NCI-H1105 treated with DMSO at 0.1 percent for 48 hours (cell line): ENCODE measurements at places on chromosomes 16 and 17.

DNA sequence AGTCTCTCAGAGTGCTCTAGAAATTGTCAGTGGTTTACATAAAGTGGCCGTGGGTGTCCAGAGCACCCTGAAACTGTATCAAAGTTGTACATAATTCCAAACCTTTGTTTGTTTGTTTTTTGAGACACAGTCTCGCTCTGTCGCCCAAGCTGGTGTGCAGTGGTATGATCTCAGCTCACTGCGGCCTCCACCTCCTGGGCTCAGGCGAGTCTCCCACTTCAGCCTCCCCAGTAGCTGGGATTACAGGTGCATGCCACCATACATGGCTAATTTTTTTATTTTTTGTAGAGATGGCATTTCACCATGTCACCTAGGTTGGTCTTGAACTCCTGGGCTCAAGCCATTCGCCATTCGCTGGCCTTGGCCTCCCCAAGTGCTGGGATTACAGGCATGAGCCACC lies 24.3 kb upstream of the ADGRG1 start:
- DNase-seq = no peak

- no peak for DNase-seq
Observed at GRCh38 chr17:52653014-52653413, 494.5 kb upstream of the CA10 start.

DNA sequence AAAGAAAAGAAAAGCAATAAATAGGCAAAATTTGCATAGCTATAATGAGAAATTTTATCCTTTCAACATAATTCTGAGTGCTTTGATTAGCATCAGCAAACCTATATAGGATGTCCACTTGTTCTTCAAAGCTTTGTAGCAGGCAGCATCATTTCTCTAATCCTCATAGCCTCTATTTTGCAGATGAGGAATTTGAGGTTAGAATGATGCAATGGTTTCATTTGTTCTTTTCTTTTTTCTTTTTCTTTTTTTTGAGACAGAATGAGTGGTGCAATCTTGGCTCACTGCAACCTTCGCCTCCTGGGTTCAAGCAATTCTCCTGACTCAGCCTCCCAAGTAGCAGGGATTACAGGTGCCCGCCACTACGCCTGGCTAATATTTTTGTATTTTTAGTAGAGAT lies 594.4 kb downstream of the TOX3 start:
- no peak for DNase-seq

- DNase-seq = no peak
Observed at GRCh38 chr17:73533127-73533526, 111.1 kb downstream of the SDK2 start.

GRCh38 chr17:82151106-82151957 lies 53.3 kb upstream of the FASN start:
- DNase-seq = no peak

DNA sequence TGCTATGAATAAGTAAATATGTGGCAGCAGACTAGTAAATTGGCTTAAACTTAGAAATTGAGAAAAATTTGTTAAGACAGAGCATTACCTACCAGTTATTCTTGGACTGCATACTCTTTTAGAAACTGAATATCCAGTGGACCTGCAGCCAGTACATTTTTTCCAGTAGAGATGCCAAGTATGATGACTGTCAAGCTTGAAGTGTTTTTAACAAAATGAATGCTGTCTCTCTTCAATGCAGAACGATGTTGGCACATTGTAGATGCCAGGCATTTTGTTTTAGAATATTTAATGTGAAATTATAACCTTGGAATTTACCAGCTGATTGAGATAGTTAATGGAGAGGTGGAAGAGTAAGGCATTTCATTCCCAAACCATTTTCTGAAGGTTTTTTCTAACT lies 52.5 kb downstream of the NFAT5 start:
- DNase-seq = no peak

- DNase-seq = no peak
Observed at GRCh38 chr17:81035521-81036196, 708 bp downstream of the BAIAP2 start.

GRCh38 chr16:66376577-66377305 lies 10.2 kb downstream of the CDH5 start:
- no peak for DNase-seq

DNA sequence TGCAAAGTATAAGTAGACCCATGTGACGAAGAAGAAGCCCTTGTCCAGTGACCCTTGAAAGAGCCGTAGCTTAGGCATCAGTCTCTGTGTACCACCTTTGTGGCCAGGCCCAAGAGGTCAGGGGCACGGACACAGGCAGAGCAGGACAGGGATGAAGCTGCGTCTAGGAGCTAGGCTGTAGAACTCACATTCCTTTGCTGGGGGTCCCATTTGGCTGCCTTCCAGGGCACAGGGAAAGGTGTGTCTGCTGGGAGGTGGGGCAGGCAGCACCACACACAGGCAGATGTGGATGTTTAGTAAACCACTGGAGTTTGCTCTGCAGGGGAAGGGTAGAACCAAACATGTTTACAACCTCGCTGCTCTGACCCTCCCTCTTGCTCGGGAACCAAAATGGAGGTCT lies 33.7 kb downstream of the HNF1B start:
- DNase-seq = no peak

GRCh38 chr17:76579281-76579680 lies 6.4 kb downstream of the ST6GALNAC2 start:
- no peak for DNase-seq

DNA sequence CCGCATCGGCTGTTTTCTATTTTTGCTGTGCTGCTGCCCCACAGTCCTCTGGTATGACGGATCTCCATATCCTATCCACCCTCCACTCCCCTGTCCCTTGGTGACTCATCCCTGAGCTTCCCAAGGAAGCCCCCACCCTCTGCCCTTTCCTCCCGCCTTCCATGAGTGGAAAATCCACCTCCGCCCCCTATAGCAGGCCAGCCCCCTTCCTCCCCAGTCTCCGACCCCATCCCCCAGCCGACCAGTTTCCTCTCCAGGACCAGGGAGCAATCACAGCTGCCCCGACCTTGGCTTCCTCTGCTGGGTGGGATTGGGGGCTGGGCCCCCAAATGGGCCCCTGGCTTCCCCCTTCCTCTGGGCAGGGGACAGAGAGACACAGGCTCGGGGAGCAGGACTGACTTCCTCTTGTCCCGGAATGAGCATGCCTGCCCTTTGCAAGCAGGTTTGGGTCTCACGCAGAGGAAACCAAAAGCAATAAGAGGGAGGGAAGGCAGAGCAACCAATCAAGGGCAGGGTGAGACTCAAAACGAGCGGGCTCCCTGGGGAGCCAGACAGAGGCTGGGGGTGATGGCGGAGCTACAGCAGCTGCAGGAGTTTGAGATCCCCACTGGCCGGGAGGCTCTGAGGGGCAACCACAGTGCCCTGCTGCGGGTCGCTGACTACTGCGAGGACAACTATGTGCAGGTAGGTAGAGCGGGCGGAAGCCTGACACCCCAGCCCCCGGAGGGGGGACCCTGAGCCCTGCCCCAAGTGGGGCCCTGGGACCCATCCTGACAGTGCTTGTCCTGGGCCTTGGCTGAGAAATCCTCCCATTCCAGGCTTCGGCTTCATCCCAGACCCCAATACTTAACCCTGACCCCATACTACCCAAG lies at the start of the genes ABI3 and GNGT2:
Gene ABI3 (plus strand): TSS at position 550 of the 872 bp plus-strand sequence. CDS start 18 bp downstream, at position 568.
Gene GNGT2 (minus strand): TSS at position 417 of the 872 bp plus-strand sequence. CDS start 3,152 bp downstream, outside the sequence.
- DNase-seq = no peak

GRCh38 chr16:66418165-66418962 lies 8.7 kb upstream of the BEAN1 start:
- DNase-seq = no peak

GRCh38 chr17:66715745-66716156 lies 119.2 kb upstream of the CACNG5 start:
- peak; percentile 79 for DNase-seq

DNA sequence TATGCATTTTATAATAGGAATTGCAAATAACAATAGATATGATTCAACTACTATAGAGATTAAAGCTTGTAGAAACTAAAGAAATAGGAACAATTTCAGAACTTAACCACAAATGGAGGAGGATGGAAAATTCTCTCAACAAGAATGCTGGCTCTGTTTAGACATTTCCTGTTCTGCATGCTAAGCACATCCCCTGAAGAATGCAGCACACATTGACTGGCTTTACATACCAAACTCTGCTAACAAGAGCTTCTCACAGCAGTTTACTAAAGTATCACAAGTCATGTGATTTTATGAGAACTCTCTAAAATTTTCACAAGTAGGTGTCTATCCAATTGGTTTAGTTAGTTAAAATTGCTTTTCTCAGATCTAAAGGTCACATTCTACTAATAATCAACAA lies 85.2 kb downstream of the SPAG9 start:
- no peak for DNase-seq

DNA sequence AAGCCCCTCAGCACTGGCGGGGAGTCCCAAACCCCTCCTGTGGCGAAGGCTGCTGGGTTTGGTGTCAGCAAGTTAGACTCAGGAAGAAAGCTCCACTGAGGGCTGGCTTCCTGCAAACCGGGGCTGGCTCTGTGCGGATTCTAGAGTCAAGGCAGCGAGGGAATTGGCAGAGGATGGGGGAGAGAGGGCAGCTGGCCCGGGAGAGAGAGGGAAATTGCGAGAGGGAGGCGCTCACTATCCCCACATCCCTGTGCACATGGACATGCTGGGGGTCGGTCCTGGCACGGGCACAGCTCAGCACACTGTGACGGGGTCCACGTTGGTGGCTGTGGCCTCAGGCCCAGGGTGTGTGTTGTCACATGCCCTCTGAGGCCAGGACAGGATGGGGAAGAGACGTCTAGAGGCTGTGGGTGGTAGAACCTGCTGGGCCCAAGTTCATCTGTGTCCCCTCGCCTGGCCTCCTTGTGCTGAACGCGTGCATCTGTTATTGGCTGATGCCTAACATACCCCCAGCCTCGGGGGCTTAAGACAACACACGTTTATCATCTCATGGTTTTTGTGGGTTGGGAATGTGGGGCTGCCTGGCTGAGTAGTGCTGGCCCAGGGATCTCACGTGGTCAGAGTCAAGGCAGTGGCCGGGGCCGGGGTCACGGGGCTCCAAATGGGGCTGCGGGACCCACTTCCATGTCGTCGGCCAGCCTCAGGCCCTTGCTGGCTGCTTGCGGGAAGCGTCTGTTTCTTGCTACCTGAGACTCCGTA lies 16.7 kb upstream of the JPH3 start:
- no peak for DNase-seq

DNA sequence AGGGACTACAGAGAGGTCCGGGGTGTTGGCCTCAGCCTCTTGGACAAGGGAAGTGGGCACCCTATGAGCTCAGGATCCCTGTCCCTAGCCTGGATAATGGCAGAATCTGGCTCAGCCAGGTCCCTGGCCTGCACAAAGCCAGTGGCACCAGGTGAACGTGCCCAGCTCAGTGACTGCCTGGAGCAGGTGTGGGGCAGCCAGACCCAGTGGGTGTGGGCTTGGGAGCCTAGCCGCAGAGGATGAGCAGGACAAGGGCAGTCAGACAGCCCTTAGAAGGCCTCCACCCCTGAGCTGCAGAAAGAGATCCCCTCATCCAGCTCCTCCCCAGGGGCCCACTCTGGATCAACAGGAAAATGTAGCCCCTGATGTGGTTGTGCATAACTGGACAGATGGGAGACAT lies 585.3 kb downstream of the KCNJ18 start:
- DNase-seq = no peak

DNA sequence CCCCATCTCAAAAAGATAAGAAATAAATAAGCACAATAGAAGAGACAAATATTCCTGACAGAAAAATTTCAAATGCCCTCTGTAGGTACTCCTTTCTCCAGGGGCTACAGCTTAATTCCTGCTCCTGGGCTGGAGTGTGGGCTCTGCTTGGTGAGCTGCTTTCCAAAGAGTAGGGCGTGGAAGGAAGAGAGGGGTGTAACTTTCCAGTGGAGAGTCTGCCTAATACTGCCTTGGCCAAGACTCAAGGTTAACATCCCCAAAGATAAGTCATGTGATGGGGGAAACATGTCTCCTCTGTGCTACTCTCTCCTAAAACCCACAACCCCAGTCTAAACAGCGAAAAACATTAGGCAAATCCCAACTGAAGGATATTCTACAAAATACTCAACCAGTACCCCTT lies 42.7 kb downstream of the TMC5 start:
- DNase-seq = no peak

- no peak for DNase-seq
Observed at GRCh38 chr16:12673466-12673865, 130.2 kb downstream of the CPPED1 start.

DNA sequence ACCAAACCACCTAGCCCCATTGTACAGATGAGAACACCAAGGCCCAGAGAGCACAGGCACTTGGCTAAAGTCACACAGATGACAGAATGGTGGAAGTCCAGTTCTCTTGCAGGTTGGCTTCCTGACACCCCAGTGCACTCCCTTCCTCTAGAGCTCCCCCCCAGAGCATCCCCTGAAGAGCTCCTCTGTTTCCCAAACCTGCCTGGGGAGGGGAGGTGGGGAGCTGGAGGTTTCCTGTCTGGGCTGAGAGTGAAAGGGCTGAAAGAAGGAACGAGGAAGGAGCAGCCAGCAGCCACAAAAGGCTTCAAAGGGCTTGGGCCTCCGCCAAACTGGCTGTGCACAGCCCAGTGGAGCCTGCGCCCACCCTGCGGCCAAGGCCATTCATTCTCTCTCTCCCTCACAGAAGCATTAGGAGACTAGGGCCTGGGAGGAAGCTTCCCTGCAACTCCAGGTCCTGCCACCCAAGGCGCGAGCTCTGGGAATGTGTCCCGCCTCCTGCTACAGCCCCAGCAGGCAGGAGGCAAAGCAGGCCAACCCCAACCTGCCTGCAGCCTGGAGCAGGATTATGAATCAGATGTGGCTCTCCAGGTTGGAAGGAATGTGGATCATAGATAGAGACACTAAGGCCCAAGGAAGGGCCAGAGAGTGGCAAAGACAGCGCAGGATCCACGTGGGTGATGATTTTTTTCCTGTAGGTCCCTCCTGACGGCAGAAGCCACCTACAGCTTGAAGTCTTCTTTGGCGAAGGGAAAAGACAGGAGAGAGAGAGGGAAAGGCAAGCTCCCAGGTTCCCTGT lies 913 bp downstream of the SLC13A5 start:
- DNase-seq = no peak

GRCh38 chr16:49526860-49527365 lies 153.3 kb downstream of the C16orf78 start:
- no peak for DNase-seq

- no peak for DNase-seq
Observed at GRCh38 chr17:1506649-1507267, 9.7 kb downstream of the INPP5K start.

- DNase-seq = no peak
Observed at GRCh38 chr16:53766304-53767016, 62.5 kb downstream of the FTO start.

DNA sequence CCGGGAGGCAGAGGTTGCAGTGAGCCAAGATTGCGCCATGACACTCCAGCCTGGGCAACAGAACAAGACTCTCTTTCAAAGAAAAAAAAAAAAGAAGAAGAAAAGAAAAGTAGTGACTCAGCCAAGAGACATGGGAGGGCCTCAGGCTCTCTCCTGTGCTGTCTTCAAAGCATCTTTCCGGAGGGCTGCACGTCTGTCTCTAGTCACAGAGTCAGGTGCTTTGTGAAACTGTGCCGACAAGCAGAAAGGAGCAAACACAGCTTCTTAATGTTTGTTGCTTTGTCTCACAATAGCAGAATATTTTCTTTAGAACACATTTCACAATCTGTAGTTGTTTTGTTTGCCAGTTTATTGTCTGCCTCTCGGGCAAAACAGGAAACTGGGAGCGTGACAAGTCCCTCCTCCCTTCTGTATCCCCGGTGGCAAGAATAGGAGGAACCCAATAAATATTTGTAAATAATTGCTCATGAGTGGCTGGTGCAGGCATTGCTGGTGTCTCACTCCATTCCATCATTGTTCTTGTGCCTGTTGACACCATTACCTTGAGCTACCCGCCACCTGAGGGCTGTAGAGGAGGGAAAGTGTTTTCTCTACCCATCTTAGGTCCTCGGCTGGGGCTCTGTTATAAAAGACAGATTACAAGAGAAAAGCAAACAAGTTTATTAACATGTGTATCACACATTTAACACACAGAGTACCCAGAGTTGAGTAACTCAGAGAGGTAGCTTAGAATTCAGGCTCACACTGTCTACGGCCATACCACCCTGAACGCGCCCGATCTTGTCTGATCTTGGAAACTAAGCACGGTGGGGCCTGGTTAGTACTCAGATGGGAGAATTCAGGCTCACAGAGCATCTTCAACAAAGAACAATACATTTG lies 5.5 kb downstream of the GAST start:
- DNase-seq = peak; percentile 30
